Stimulated activated naive CD4-positive, alpha-beta T cell treated with Interleukin-2 at 50 U/mL for 16 hours (primary cell): ENCODE measurements at places on chromosomes 6 and 20.

- DNase-seq, result no peak
Measured at GRCh38 chr6:84804720-84805119, 40.3 kb upstream of the TBX18 start.

- DNase-seq, result no peak
Measured at GRCh38 chr20:44358776-44359175, 3.3 kb downstream of the HNF4A start.

GRCh38 chr6:78615430-78615904, 251.9 kb upstream of the IRAK1BP1 start:
- no peak for DNase-seq

DNA sequence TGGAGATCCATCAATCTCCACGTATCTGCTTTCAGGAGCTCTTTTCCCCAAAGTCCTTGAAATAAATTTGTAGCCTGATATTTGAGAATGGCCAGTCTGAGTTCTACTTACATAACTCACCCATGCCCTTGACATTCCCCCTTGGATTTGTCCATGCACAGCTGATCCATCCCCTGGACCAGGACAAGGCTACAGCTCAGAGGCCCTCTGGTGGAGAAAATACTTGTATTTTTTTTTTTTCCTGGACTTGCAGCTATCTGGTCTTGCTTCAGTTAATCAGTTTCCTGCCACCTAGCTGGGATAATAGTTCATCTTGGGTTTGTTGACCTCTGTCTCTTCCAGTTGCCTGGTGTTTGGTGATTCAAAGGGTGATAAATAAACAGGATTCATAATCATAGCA, 467.6 kb downstream of the DHX35 start:
- DNase-seq, result no peak

- peak; percentile 49 for DNase-seq
Measured at GRCh38 chr6:14711056-14711703, 534.7 kb upstream of the JARID2 start.

- no peak for DNase-seq
Measured at GRCh38 chr6:93418408-93419303, 703 bp downstream of the EPHA7 start.

- no peak for DNase-seq
Measured at GRCh38 chr6:41578217-41579087, 32.3 kb downstream of the FOXP4 start.

DNA sequence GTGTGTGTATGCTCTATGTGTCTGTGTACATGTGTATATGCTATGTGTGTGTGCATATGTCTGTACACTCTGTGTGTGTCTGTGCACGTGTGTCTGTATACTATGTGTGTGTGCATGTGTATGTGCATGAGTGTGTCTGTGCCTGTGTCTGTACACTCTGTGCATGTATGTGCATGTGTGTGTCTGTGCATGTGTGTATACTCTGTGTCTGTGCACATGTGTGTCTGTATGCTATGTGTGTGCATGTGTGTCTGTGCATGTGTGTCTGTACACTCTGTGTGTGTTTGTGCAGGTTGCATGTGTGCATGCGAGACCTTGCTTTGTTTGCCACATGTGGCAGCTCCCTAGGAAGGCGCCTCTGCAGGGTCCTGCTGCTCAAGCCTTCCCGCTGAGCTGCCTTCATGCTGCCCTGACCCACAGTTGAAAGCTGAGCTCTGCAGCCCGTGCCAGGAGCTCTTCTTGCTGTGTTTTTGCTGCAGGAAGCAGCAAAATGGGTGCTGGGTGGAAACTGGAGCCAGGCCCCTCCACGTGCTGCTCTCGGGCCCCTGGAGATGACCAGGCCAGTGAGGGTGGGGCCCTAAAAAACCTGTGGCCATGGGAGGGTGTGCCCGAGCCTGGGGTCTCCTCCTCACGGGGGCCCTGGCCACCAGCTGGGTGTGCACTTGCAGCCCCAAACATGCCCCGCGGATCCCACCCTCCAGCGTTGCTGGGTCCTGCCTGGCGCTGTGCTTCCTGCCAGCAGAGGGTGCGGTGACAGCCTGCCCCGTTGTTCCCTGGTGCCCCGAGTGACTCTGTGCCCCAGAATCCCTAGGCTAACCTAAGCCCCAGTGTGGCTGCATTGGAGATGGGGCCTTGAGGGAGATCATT, 109.1 kb downstream of the DACT2 start:
- no peak for DNase-seq

GRCh38 chr6:133890711-133891148, 1.8 kb downstream of the TCF21 start:
- no peak for DNase-seq

DNA sequence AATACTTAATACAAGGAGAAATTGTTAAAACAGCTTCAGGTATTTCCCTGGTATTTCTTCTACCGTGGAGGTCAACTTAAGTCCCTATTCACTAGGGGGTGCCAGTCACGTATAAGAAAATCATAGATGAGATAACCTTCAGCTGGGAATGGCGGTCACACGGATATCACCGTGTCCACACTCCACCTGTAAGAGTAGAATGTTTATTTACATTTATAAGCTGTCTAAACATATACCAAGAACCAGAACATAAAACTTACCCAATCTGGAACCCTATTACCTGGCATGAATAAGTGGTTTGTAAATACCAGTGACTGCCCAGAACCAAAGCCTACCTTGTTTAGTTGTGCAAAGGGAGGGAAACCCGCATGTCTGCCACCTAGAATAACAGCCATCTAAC, 1.9 kb upstream of the ELOVL4 start:
- DNase-seq, result peak; percentile 13

DNA sequence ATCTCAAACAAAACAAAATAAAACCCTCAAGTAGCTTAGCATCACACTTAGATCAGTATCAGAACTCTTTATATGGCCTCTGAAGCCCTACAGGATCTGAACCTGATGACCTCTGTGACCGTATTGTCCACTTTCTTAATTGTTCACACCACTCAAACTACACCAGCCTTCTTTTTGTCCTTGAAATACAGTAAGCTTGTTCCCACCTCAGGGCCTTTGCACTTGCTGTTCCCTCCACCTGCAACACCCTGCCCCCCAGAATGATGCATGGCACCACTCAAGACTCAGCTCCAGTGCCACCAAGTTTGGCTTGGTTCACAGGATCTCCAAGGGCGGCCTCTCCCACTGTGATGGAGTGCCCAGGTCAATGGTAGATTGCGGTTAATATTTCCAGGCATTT, 25.7 kb downstream of the CPNE5 start:
- DNase-seq, result no peak

DNA sequence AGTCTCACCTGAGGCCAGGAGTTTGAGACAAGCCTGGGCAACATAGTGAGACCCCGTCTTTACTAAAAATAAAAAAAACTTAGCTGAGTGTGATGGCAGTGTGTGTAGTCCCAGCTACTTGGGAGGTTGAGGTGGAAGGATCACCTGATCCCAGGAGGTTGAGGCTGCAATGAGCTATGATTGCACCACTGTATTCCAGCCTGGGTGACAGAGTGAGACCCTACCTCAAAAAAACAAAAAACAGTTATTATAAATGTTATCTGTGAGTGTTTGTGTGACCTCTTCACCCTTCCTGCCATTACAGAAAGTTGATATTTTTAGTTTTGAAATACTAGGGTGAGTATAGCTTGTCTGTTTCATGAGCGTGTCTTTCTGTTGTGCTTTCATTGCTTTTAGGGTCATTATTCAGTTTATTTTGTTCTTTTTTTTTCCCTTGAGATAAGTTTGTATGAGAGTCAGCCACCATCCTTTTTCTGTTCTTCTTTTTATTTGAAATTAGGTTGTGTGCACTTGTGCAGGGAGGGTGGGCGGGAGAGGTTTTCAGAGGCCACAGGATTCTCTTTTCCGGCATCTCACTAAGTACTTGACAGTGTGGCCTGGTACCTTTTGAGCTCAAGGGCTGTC, 26.2 kb downstream of the CDYL start:
- no peak for DNase-seq

DNA sequence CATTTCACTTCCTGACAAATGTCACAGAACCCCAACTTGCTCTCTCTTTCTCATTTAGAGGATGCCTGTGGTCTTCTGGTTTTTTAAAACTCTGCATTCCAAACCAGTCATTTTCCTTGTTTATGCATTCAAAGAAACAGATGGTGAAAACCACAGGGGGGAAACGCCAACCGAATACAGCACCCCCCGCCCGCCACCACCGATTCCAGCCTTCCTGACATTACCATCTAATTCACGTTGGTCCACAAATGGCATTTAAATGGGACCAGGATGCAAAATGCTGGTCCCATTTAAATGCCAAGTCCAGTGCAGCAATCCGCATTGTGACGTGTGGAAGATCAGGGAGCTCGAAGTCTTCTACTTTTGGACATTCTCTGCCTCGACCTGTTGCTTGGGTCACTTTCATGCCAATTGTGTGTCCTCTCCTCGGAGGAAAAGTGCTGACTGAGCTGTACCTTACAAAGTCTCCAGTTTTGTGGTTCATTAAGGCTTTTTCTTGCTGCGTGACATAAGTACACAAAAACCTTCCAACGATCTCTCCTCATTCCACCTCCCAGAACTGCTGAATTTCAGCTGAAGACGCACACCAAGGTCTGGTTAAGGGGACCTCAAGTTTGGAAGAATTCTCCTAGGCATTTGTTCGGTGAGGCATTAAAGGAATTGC, 35.8 kb downstream of the NEDD9 start:
- DNase-seq, result no peak

DNA sequence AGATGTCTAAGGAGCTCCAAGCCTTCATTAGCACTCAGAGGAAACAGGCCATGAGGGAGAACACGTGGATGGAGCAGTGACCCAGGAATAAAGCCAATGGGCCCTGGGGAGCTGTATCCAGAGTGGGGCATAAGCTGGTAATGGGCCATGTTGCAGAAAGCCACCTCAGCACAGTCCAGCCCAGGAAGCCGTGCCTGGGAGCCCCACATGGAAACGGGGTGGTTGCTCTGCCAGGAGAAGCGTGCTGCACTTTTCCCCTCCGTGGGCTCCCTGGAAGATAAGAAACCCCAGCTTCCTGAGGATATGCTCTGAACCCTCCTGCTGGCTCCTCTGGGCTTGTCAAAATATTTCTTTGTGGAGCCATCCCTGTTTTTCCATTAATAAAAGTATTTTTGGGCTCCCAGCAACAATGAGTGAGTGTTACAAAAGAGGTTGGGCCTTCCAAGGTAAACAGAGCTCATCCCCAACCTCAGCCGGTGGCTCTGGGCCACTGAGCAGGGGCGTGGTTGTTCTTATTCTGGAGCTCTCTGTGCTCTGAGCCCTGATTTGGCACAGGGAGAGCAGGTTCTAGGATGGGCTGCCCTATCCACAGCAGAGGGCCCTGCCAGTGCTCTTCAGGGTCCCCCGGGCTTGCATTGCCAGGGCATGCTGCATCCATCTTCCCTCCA, 31.2 kb upstream of the NFATC2 start:
- DNase-seq, result no peak

GRCh38 chr6:111478749-111479148, 4.3 kb downstream of the REV3L start:
- DNase-seq, result no peak

DNA sequence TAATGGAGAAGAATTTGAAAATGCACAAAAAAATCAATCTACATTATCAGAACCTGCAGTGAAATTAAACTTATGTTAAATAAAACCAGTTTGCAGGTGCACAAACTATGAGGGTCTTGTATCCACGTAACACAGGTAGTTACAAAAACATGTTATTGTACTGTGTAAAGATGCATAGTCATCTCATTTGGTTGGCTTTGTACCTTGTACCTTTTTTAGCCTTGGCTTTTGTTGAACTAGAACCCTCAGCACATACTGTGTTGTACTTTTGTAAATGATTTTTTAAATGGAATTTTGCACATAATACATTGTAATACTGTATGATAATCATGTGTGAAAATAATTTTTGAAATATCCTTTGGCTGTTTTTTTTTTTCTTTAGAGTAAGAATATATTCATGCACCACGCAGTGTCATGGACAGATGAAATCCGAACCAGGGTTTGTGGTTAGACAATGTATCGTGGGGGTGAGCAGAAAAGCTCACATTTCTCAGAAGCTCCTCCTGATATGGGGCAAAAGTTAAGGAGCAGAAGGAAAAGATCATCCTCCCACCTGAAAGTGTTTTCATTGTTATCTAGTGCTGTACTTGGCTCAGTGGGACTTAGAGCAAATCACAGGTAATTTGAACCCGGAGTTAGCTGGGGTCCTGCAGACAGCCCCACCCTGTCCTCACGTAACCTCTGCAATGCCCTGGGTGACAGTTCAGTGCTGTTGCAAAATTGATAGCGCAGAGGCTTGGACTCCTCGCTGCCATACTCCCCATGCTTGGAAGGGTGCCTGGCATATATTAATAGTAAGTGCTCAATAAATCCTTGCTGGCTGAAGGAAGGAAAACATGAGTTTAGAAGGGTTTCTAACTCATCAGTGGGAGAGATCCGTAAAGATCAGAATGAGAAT, 14.8 kb upstream of the NAA20 start:
- no peak for DNase-seq

GRCh38 chr6:83466328-83466727, 35.5 kb upstream of the ME1 start:
- no peak for DNase-seq

GRCh38 chr6:111631903-111632460, 26.3 kb upstream of the TRAF3IP2 start:
- DNase-seq, result no peak

- no peak for DNase-seq
Measured at GRCh38 chr20:40103420-40103819, 585.6 kb downstream of the MAFB start.

- DNase-seq, result no peak
Measured at GRCh38 chr20:45950330-45950646, 15.8 kb downstream of the PCIF1 start.

DNA sequence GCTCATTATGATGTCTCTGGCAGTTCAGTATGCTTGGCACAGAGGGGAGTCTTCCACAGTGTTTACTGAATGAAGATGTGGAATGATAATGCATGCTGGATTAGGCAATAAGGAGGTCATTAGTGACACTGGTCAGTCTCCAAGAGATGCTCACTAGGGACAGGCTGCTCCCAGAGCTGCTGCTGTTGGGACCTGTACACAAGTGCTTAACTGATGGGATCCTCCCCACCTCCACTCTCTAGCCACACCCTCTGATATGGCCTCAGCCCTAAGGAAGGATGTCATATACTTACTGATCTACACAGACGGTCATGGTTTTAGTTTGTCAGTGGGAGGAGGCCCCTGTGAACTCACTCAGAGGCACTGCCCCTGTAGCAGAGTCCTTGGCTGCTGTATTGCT, 73.4 kb downstream of the MYB start:
- DNase-seq, result no peak

DNA sequence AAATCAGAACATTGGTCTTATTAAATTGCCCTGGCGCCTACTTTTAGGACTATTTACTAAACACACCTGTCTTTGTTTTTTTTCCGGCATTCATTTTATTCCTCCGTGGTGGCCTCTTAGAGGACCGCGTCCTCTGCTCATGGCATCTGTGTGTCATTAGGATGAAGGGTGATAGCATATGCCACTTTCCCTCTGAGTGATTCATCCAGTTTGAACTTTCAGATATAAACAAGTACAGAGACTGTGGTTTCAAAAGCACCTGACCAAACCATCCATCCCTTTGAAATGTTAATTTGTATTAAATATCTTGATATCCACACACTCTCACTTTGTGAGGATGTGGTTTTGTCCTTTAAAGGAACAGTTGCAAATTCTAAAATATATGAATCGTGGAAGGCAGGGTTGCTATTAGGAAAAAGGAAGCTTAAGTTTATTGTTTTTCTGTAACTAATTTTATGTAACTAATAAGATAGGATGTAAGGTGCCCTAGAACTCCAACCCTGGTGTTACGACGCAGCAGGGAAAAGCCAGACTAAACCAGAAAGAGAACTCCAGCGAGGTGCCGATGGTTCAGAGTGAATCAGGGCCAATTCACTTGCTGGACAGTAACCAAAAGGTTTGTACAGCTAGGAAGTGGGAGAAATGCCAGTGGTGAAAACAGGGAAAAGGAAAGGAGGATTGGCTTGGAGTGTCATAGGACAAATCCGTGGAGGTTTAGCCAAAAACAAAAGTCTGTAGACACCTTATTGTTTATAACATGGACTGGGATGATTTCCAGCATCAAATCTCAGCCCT, 98.7 kb downstream of the SHLD1 start:
- no peak for DNase-seq
